Adrenal gland (tissue), 19 donors: ENCODE measurements at places on chromosomes 1 and 21.

DNA sequence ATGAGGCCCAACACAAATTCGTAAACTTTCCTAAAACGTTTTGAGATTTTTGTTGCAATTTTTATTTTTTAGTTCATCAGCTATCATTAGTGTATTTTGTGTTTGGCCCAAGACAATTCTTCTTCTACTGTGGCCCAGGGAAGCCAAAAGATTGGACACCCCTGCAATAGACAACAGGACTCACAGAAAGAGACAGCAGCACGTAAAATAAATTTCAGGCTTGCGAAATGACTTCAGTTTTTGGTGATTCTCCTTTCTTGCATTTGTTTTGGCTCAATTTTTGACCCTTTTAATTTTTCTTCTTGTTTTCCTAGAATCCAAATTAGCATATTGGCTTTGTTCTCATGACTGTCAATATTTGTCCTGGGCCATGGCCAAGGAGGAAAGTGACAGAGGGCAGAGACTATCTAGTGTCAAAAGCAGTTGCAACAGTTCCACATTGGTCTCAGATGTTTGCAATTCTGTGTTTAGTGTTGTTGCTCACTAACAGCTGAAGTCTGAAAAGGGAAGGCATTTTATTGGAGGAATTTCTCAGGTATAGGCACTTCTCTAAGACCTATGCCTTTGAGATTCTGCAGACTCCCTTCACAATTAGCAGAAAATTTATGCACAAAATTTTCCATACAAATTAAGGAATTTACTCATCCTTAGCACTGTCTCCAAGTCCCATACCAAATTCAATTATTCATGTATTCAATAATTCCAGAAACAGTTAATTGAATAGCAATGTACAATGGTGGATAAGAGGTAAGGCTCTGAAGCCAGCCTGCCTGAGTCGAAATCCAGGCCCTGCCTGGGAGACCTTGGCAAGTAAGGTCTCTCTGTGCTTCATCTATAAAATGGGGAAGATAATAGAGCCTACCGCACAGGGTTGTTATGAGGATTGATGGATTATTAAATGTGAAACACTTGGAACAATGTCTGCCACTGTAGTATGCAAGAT is 160.9 kb upstream of the IVNS1ABP start:
- DNase-seq = peak; percentile 24
- H3K27me3 ChIP-seq = no peaks in the 10 kb centered on the region
- H3K36me3 ChIP-seq = no peaks in the 10 kb centered on the region
- no peak overlapping the region for H3K4me3 ChIP-seq
- H3K27ac ChIP-seq = no peak overlapping the region
- no peaks in the 10 kb centered on the region for H3K4me1 ChIP-seq

DNA sequence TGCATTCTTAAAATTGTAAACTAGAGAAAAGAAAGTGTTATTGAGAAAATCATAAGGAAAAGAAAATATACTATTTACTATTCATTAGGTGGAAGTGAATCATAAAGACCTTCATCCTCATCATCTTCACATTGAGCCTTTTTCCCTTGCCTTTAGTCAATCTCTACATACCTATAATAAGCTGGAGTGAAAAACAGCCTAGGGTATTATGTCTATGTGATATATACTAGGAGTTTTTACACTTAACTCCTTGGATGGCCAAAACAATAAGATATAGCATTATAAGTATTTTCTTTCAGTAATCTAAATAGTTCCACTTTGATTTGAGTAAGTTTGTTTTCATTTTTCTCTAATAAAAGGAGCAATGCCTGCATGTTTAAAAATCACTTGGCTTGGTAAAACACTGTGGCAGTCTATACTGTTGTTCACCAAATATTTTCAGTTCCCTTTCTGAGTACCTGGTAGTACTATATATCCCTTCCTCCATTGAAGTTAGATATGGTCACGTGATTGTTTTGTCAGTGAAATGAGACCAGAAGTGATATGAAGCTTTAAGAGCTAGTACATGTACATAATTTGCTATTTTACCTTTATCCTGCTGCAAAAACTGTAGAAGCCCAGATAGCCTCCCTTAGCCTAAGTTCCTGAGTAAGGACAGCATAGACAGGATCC is 78.3 kb downstream of the CLEC20A start:
- H3K36me3 ChIP-seq = no peaks in the 10 kb centered on the region
- H3K27ac ChIP-seq = no peak overlapping the region

- H3K27ac ChIP-seq = no peak overlapping the region
- no peaks in the 10 kb centered on the region for H3K27me3 ChIP-seq
- peaks cover 5% of the 10 kb centered on the region for H3K36me3 ChIP-seq
- H3K4me3 ChIP-seq = no peak overlapping the region
- H3K4me1 ChIP-seq = no peaks in the 10 kb centered on the region
Measured at GRCh38 chr1:89100412-89100811, 25.5 kb downstream of the GBP2 start.

GRCh38 chr1:101820071-101820470 is 176.7 kb downstream of the OLFM3 start:
- DNase-seq = no peak
- H3K27ac ChIP-seq = no peak overlapping the region
- H3K27me3 ChIP-seq = no peaks in the 10 kb centered on the region
- no peaks in the 10 kb centered on the region for H3K4me1 ChIP-seq
- H3K36me3 ChIP-seq = no peaks in the 10 kb centered on the region

DNA sequence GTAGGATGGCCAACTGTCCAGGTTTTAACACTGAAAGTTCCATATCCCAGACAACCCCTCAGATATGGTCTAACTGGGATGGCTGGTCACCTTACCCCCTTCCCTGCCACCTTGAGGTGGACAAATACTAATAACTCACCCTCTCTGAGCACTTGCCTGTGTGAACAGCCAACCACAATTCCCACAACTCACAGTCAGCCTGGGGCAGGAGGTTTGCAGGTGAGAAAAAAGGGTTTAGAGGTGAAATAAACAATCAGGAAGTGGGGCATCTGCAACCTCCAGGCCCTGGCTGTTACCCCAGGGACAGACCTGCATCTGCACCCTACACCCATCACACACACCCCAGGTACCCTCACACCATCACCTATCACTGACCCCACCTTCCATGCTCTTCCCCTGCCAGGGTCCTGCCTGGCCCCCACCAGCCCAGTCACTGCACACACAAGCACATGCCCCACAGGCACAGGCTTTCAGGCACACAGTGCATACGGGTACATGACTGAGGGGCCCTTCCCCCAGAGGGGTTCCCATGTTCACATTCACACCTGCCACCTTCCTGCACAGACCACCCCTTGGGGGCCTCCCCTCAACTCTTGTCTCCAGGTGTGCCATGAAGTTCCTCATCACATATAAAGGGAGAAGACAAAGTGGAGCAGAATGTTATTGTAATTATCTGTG is 679.5 kb downstream of the MATN1 start:
- no peaks in the 10 kb centered on the region for H3K4me1 ChIP-seq
- H3K27ac ChIP-seq = no peak overlapping the region
- no peak overlapping the region for H3K4me3 ChIP-seq
- DNase-seq = no peak
- no peaks in the 10 kb centered on the region for H3K36me3 ChIP-seq
- H3K27me3 ChIP-seq = no peaks in the 10 kb centered on the region

DNA sequence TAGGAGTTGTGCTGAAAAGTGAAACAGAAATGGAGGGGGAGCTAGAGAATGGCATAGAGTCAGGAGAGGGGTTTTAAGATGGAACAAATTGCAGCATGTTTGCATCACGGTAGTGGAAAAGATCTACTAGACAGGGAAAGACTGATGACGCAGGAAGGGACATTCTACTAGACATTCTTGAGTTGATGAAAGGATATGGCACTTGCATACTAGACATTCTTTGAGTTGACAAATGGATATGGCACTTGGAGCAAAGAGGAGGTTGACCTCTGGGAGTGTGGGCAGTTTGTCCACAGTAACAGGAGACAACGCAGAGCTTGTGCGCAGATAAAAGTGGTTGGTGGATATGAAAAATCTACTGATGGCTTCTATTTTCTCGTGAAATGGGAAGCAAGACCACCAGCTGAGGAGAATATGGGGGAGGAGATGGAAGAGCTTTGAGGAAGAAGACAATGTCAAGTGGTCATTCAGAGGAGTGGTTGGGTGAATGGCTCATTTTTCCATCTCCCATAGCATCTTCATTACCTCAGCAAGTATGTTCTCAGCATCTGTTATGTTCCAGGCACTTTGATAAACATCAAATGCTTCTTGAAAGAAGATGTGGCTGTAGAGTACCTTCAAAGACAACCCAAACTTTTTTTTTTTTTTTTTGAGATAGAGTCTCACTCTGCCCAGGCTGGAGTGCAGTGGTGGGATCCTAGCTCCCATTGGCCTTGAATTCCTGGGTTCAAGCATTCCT is 2.4 kb upstream of the CTPS1 start:
- no peaks in the 10 kb centered on the region for H3K27me3 ChIP-seq
- H3K36me3 ChIP-seq = no peaks in the 10 kb centered on the region
- H3K27ac ChIP-seq = no peak overlapping the region

DNA sequence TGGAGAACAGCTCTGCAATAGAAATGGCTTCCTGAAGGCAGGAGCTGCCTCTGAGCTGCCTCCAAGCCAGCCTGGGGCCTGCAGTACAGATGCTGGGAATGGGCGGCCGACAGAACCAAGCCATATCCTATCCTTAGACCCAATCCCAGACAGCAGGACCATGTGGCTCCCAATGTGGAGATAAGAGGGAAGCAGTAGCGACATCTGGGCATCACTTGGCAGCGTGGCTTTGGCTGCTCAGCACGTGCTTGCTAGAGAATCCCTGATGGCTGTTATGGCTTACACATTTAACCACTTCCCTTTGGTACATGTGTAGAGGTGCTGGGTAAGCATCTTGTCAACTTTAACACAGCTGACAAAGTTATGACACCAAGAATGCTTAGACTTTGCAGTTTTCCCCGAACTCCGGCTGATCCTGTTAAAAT is 87.7 kb downstream of the MAN1C1 start:
- no peaks in the 10 kb centered on the region for H3K36me3 ChIP-seq
- no peaks in the 10 kb centered on the region for H3K27me3 ChIP-seq
- peak overlapping the region; percentile 30 for H3K27ac ChIP-seq
- peaks cover 77% of the 10 kb centered on the region for H3K4me1 ChIP-seq
- DNase-seq = no peak
- H3K4me3 ChIP-seq = no peak overlapping the region

DNA sequence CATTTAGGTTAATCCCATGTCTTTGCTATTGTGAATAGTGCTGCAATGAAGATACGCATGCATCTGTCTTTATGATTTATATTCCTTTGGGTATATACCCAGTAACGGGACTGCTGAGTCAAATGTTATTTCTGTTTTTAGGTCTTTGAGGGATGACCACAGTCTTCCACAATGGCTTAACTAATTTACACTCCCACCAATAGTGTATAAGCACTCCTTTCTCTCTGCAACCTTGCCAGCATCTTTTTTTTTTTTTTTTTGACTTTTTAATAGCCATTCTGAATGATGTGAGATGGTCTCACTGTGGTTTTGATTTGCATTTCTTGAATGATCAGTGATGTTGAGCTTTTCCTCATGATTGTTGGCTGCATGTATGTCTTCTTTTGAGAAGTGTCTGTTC is 33.5 kb downstream of the ASH1L start:
- H3K4me1 ChIP-seq = peaks cover 53% of the 10 kb centered on the region
- no peaks in the 10 kb centered on the region for H3K27me3 ChIP-seq
- H3K4me3 ChIP-seq = no peak overlapping the region
- H3K36me3 ChIP-seq = no peaks in the 10 kb centered on the region

DNA sequence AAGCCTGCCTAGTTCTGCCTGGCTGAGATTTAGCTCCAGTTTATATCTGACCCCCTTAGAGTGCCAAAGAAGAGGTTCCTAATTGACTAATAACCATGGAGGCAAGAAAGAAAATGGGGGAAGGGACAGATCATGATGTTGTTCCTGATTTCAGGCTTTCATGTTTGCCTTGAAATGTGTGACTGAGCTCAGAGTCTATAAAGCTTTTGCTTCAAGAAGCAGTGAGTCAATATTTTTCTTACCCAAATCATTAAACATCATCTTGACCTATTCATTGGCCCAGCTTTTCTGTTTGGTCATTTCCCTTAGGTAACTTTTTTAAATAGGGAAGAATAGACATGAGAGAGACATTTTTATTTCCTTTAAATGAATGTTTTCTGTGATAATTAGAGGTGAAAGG is 55.9 kb downstream of the HHAT start:
- H3K4me1 ChIP-seq = peaks cover 7% of the 10 kb centered on the region
- no peaks in the 10 kb centered on the region for H3K27me3 ChIP-seq
- no peak overlapping the region for H3K4me3 ChIP-seq

DNA sequence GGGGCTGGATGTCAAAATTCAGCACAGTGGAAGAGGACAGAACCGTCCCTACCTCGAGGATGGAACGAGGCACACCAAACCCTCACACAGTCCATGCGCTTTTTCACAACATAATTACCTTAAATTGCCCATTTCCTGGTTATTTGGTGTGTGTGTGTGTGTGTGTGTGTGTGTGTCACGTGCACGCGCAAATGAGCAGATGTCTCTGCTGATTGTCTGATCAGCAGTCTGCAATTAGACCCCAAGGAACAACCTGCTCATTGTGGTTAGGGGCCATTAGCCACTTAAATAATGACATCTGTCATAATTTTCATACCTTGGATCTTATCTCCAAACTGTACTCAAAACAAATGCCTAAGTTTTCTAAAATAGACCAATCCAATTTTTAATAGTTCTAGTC is 23.2 kb downstream of the AVPR1B start:
- no peaks in the 10 kb centered on the region for H3K27me3 ChIP-seq
- H3K36me3 ChIP-seq = no peaks in the 10 kb centered on the region
- no peak overlapping the region for H3K27ac ChIP-seq
- H3K4me1 ChIP-seq = no peaks in the 10 kb centered on the region

- no peaks in the 10 kb centered on the region for H3K4me1 ChIP-seq
- no peaks in the 10 kb centered on the region for H3K36me3 ChIP-seq
- H3K27me3 ChIP-seq = no peaks in the 10 kb centered on the region
- no peak overlapping the region for H3K4me3 ChIP-seq
- no peak overlapping the region for H3K27ac ChIP-seq
Measured at GRCh38 chr1:202361701-202362100, 13.2 kb downstream of the PPP1R12B start.

DNA sequence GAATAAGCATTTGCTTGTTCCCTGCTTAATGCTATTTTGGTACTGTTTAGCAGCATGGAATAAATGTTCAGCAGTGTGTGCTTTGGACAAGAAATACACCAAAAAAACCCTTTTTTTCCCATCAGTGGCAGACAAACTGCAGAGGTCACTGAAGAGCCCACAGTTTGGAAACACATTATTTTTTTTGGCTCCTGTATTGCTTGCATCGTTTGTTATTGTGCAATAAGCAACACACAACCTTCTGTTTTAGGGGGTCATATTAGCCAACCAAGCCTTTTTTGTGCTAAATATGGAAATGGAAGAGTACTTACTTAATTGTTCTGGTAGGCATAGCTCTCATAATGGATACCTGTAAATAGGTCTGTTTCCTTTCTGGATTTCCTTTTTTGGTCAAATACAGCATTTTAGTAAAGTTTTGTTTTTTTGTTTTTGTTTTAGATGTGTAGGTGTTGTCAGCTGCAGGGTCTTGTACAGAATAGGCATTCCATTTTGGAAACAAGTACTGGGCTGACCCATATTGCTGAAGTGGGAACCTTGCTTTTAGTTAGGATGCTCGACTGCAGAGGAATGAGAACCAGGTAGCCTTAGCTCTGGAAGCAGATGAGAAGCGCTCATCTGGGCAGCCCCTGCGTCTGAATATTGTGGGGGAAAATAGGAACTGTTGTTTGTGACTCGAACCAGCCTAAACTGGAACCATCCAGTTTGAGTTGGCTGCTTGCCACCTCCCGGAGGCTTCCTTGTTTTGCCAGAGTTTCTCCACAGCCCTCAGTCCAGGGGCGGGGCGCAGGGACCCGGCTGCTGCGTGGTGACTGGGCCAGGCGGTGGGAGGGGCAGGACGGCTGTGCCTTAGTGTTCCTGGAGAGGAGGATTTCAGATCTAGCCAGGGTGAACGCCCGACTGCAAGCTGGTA is 38.4 kb downstream of the SPEN start:
- DNase-seq = peak; percentile 98
- no peaks in the 10 kb centered on the region for H3K27me3 ChIP-seq
- H3K36me3 ChIP-seq = no peaks in the 10 kb centered on the region
- no peak overlapping the region for H3K4me3 ChIP-seq
- peak overlapping the region; percentile 87 for H3K27ac ChIP-seq
- H3K4me1 ChIP-seq = peaks cover 56% of the 10 kb centered on the region
